ENCODE measurements at places on chromosomes 4 and X.

GRCh38 chr4:93810340-93810992 is 18.1 kb upstream of the ATOH1 start:
- DNase-seq = no peak

GRCh38 chrX:39764441-39764914 is 333.3 kb downstream of the BCOR start:
- DNase-seq = no peak

DNA sequence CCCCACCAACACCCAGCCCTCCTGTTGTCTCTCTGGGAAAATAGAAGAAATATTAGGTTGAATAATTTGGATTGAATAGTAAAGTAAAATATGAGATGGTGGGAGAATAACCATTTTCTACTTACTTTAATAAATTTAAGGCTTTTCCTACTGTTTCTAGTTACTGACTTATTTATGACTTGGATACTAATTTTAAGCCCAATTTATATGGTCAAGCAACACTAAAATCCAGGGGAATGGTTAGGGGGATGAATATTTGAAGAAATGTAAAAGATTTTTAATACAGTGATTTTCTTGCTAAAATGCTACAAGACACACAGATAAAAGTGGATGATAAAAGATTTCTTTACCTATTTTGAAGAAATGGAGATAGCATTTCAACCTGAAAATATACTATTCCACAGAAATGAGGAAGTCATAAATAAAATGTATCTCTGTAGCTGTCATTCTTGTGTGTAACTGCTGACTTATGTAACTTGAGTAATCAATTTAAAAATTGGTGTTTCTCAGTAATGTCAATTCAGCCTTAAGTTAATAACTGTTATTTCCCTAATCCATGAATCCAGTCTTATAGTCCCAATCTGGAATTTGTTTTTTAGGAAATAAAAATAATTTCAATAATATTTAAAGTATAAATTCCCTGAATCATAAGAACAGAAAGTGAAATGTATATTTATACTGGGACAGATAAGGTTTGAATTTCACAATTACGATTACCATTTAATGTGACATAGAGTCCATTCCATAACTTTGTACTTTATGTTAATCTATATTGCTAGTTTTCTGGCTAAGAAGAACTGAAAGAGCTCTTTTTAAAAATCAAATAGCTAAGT is 24.3 kb upstream of the IL2 start:
- DNase-seq = no peak

DNA sequence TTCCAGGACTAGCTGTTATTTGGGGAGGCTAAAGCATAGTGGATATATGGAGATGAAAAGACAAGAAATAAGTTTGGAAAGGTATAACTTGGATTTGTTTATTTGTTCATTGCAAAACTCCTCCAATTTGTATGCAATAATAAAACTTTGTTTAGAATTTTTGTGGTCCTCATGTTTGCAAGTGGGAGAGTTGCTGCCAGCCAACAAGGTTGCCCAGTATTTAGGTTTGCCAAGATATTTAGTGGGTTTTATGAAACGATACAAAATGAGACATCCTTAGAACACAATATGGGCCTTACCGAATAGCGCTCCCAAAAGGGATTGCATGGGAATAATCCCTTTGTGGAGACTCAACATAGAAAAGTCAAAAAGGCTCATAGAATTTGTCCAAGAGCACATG is 162.1 kb downstream of the INPP4B start:
- no peak for DNase-seq

GRCh38 chr4:147855571-147856009 is 123.7 kb downstream of the ARHGAP10 start:
- DNase-seq = no peak

GRCh38 chrX:155876704-155877103 is 4.4 kb upstream of the VAMP7 start:
- no peak for DNase-seq

DNA sequence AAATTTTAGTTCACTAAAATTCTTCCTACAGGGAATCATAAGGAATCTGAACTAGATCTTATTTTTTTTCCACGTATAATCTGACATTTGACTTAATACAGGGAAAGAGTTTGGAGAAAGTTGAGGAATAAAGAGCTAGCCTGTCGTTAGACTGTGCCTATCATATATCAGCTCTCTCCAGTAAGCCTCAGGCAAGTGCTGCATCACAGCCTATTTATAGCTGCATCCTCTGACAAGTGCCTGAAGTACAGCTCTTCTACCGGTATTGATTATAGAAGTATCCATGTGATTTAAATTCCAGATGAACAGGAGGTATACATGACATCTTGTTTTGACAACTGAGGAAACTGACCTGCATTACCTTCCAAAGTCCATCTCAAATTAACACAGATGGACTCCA is 248.9 kb downstream of the TLL1 start:
- no peak for DNase-seq

DNA sequence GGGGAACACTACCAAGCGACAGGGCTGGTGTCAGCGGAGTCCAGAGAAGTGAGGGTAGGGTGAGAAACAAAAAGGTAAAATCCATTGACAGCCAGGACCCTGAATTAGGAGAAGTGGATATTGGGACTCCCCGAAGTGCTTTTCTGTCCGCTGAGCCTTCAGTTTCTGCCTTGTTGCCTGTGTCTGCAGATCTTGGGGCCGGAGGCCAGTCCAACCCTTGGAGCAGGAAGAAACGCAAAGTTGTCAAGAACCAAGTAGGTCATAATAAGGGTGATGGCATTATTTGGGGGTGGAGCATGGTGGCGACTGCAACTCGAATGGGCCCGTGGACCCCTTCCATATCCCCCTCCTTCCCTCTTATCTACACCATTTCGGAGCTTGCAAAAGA is 1.0 kb downstream of the ARMCX1 start:
- DNase-seq = no peak

DNA sequence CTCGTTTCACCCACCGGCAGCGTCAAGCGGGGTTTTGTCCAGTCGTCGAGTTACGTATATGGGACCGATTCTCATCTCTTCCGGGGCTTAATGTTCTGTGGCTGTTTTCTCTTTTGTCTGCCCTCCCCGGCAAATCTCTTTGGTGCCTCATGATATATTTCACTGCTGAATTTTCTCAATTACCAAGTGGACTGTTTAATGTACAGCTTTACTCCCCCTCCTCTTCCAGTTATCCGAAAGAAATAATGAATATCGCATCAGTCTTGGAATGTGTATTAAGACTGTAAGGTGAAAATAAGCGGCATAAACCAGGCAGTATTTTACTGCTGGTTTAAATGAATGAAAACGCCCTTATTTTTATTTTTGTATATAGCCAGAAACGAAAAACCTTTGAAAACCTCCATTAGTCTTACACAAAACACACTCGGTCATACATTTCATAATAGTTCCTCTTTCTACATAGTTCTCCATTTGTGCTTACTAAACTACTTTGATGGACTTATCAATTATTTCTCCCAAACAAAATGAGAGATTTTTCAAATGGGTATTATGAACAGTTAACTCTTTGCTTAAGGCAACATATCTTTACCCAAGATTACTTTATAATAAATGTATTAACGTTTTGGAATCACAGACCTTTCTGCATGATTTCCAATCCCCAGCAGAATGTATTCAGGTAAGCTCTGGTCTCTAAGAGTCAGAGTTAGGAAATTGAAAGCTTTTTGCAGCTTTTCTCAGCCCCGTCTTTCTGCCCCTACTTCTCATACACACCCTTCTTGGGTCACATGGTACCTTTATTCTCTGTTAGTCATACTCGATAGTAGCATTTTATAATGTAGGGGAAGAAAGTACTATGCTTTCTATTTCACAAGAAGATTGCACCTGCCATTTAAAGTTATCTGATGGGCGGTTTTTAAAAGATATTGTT is 979 bp downstream of the RP2 start:
- no peak for DNase-seq

DNA sequence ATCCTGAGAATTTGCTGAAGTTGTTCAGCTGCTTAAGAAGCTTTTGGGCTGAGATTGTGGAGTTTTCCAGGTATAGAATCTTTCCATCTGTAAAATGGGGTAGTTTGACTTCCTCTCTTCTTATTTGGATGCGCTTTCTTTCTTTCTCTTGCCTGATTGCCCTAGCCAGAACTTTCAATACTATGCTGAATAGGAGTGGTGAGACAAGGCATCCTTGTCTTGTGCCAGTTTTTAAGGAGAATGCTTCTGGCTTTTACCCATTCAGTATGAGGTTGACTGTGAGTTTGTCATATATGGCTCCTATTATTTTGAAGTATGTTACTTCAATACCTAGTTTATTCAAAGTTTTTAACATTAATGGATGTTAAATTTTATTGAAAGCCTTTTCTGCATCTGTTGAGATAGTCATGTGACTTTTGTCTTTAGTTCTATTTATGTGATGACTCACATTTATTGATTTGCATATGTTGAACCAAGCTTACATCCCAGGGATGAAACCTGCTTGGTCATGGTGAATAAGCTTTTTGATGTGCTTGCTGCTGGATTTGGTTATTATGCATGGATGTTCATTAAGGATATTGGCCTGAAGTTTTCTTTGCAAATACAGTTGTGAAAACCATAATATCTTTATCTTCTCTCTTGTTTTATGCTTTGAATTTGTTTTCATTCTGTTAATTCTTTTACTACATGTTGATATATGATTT is 573.8 kb upstream of the NDST4 start:
- DNase-seq = no peak

DNA sequence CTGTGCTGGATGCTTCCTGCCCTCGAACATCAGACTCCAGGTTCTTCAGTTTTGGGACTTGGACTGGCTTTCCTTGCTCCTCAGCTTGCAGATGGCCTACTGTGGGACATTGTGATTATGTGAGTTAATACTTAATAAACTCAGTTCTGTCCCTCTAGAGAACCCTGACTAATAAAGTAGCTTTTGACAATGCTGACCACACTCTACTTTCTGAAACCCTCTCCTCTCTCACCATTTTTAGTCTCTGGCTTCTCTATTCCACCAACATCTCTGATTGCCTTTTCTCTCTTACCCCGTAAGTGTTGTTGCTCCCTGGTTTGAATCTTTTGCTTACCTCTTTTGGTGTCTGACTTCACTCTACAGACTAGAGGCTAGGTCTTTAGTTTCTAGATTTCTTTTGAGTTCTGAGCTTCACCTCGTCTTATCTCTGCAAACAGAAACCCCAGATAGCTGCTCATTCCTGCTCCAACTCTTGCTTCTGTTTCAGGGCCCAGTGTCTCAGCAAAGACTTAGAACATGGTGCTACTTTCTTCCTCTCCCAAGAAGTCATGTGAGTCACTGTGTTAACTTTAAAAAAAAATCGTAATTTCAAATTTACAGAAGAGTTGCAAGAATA is 11.4 kb downstream of the TMSB4X start:
- DNase-seq = no peak

DNA sequence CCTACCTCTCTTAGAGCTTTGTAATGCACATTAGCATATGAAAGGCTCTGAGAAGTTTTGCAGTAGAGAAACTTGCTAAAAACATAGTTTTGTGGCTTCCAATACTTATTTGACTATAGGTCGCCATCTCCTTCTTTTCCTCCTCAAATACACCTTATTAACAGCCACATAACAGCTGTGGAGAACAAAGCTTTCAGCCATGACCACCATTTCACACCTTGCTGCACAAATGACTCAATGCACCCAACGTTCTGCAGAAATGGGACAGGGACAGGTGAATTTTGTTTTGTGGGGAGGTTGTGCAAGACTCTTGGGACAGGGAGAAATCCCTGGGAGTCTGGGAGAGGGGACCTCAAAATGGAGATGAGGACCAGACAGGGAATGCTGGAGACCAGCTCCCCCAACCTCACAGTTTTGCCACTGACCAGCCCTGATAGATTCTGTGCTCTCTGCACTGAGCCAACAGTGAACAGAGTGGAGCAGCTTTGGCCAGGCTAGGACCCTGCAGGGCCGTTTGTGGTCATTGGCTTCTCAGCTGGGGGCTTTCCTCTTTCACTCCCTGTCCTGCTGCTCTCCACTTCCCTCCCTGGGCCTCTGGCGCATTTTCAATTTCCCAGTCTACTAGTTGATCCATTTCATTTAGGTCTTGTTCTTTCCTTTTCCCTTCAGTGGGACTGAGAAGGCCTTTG is 16.6 kb downstream of the FRMPD3 start:
- DNase-seq = no peak

DNA sequence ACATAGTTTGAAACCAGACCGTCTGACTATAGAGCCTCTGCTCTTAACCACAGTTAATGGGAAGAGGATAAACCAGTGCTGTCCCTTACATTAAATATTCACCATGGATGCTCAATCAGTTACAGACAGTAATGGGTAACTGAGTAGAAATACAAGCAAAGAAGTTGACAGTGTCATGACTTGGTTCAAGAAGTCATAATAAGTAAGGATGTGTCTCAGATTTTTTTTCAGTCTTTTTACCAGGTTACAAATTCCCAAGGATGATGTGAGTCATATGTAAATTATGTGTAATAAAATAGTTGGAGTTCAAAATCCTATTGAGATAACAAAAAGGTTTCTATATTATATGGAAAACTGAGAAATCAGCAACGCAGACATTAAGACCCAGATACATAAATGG is 31.1 kb downstream of the ZCCHC4 start:
- no peak for DNase-seq

DNA sequence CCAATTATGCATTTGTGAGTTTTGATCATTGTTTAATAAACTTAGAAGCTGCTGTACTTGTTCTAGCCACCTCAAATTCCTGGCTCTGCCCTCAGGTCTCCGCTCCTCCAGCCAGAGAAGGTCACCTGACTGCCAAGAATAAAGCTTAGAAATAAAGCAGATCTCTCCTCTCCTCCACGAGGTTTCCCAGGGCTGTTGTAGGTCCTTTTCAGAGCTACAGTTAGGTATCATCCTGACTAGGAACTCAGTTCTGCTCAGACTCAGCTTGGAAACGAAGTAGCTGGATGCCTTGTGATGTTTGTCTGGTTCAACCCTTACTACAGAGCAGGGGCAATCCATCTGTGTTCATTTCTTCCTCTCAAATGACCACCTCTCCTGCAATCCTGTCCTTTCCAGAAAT is 79.1 kb upstream of the RAPGEF2 start:
- no peak for DNase-seq

GRCh38 chrX:22203186-22203585 is 69.5 kb upstream of the CBLL2 start:
- DNase-seq = no peak

GRCh38 chr4:100117750-100118149 is 72.5 kb downstream of the DDIT4L start:
- no peak for DNase-seq

DNA sequence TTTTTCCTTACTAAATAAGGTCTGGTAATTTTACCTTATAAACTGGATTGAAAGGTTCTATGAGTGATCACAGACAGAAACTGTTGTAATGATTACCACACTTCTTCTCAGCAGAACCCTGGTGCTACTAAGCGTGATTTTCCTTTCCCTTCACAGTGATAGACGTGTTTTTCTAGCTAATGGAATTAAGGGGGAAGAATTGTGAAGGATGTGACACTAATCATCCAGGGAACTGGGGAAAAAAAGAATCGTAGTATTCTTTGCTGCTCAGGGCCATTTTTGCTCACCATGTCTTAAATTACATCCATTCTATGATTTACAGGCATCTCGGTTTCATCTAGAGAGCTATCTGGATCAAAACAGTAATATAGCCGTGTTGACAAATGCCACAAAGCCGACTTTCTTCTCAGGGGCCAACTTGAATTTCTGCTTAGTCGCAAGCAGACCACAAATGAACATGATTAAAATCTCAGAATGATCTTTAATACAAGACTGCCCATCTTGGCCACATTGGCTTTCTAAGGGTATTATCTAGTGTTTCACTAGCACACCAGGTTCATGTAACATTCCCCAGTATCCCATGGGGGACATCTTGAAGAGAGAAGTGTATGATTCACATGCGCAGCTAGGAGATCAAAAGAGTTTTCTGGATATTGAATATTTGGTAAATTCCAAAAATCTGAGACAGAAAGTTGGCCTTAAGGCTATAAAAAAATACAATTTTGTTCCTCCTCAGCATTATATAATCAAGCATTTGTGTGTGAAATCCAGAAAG is 154.0 kb downstream of the UGT8 start:
- DNase-seq = no peak

Data from left renal cortex interstitium (tissue), 4 donors.